ENCODE measurements at places on chromosomes 13 and 19. TPM values are rescaled to one million over a fixed set of nuclear protein-coding genes. Genes with fewer than 3 reads are reported as not detected.

DNA sequence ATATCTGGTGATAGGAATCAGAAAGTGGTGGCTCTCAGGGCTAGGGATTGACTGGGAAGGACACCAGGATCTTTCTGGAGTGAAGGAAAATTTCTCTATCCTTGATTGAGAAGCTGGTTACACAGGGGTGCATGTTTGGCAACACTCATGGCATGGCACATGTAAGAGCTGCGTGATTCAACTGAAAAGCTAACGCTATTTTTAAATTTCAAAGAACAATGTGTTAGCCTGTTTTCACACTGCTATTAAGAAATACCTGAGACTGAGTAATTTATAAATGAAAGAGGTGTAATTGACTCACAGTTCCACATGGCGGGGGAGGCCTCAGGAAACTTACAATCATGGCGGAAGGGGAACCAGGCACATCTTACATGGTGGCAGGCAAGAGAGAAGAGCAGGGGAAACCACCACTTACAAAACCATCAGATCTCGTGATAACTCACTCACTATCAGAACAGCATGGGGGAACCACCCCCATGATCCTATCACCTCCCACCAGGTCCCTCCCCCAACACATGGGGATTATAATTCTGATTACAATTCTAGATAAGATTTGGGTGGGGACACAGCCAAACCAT is 7.4 kb downstream of the SIGLEC8 start:
- no peak for DNase-seq

- no peak for DNase-seq
Observed at GRCh38 chr19:3618811-3619630, 7.6 kb downstream of the CACTIN start.

The CASP14 gene
- not detected for total RNA-seq

The AP2S1 gene
- total RNA-seq: 149 TPM

- no peak for DNase-seq
Observed at GRCh38 chr19:10431943-10432735, 11.8 kb downstream of the PDE4A start.

- no peak for DNase-seq
Observed at GRCh38 chr19:47020132-47020805, 632 bp downstream of the NPAS1 start.

GRCh38 chr13:63307228-63307627 is 1891.6 kb upstream of the PCDH20 start:
- no peak for DNase-seq

DNA sequence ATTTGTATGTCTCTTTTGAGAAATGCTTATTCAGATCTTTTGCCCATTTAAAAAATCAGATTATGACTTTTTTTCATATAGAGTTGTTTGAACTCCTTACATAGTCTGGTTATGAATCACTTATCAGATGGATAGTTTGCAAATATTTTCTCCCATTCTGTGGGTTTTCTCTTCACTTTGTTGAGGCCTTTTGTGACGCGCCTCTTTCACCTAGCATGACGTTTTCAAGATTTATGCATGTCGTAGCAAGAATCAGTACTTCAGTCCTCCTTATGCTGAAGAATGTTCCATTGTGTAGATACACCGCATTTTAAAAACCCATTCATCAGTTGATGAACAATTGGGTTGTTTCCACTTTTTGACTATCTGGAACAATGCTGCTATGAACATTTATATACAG is 13.4 kb downstream of the PABPC3 start:
- no peak for DNase-seq

The SIGLECL1 gene
- total RNA-seq: not detected

The FUT1 gene
- 8.0 TPM for total RNA-seq

DNA sequence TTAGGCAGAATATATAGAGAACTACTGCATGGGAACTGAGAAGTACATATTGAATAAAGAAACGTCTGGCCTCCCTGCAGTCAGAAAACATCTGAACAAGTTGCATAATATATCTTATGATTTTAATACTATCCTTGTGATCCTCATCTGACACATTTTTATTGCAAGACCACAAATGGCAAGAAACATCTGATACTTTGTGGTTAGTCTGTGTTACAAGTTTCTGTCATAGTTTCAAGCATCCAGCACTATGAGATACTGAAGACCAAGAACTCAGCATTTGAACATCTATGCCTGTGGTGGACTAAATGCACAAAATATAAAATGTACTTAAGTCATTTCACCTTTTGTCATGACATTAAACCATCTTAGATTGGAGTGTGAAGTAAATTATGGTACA is 1175.8 kb upstream of the MIR17HG start:
- no peak for DNase-seq

The PSG1 gene
- total RNA-seq: not detected

The CGB8 gene
- total RNA-seq: not detected

GRCh38 chr19:55667958-55668357 is 7.1 kb upstream of the EPN1 start:
- DNase-seq: no peak

The ZNF829 gene
- total RNA-seq: 2.5 TPM

- no peak for DNase-seq
Observed at GRCh38 chr13:51564671-51565070, 19.6 kb upstream of the WDFY2 start.

DNA sequence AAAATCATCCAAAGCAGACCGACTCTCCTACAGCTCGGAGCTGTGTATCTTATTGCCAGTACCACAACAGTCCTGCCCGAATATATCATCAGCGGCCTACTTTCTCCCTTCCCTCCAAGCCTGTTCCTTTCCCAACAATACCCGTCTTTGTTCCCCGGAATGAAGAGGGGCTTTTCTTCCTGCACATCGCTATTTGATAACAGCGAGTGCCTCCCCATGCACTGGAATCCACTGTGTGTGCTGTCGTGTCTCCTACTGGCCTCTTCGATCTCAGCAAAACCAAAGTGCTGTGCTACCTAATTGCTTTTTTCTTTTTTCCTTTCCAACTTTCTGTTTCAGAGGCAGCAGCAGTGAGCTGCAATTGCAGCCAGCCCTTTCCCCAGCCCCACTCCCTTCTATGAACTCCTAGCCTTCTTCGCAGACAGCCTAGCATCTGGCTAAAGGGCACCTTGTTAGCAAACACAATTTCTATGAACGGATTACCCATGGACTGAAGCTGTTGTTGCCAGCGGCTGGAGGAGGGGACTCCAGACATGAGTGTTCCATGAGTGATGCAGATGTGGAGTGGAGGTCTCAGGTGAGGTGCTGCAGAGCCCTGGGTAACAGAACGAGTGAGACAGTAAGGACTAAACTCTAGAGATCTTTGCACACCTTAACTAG is 43.4 kb downstream of the EFNB2 start:
- no peak for DNase-seq

DNA sequence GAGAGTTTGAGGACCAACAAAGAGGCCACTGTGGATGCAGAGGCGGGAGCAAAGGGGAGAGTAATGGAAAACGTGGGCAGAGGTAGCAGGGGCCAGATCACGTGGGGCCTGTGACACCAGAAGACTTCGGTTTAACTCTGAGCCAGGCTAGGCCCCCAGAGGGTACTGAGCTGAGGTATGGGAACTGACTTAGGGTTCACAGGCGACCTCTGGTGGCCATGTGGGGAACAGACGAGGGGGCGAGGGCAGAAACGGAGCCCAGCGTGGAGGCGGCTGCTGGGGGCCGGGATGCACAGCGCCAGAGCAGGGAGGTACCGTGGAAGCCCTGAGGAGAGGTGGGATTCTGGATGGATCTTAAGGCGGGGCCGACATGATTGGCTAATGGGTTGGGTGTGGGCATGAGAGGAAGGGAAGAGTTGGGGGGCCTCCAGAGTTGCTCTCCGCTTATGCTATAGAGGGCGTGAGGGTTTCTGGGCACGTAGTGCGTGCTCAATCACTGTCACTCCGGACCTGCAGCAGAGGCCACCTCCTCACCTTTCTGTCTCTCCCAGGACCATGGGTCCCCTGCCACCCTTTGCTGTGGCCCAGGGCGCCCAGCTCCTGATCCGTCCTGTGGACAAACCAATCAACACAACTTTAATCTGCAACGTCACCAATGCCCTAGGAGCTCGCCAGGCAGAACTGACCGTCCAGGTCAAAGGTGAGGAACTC is 13.7 kb downstream of the PVR start:
- no peak for DNase-seq

The KASH5 gene
- total RNA-seq: not detected

The FUT2 gene
- not detected for total RNA-seq

The C13orf42 gene
- not detected for total RNA-seq

- no peak for DNase-seq
Observed at GRCh38 chr13:27423333-27423732, 1.1 kb upstream of the GTF3A start.

DNA sequence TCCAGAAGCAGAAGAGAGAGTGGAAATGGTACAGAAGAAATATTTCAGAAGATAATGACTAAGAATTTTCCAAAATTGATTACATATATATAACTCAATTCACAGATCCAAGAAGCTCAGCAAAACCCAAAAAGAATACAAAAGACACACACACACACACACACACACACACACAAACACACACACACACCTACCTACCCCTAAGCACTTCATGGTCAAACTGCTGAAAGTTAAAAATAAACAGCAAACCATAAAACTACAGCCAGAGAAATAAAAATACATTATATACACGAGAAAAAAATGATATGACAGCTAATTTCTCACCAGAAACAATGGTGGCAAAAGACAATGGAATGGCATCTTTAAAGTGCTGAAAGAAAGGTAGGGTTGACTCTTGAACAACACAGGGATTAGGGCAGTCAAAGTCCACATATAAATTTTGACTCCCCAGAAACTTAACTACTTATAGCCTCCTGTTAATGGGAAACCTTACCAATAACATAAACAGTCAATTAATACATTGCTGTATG is 49.2 kb downstream of the DIAPH3 start:
- no peak for DNase-seq

DNA sequence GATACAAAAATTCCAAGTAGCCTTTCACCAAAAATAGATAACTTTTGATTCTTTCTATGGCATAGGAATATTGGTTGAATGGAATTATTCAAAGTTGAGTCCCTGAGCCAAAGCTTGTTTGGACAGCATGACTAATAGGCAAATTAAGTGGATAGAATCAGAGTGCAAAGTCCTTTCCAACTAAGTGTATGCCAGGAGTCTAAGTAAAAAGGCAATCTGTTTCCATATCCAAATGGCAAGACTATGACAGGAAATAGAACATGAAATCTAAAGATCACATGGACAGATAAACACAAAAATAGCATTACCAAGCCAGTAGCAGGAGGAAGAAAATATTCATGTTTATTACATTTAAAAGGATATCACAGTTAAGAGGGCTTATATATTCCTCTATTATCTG is 804.6 kb downstream of the SLITRK6 start:
- no peak for DNase-seq

GRCh38 chr13:42976066-42976465 is 16.0 kb downstream of the EPSTI1 start:
- no peak for DNase-seq

The ERICH4 gene
- not detected for total RNA-seq

DNA sequence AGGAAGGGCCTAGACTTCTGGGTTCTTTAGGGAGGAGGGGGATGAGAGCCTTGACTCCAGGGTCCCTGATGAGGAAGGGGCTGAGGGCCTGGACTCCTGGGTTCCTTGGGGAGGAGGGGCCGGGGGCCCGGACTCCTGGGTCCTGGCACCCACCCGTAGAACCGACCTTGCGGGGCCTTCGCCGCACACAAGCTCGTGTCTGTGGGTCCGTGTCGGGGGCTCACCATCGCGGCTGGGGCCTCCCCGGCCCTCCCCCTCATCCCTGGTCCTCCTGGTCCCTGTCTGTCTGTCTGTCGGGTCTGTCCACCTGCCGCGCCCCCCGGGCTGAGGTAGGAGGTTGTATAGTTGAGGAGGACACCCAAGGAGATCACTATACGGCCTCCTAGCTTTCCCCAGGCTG is 662 bp upstream of the SPACA6 start:
- no peak for DNase-seq

The KLF1 gene
- not detected for total RNA-seq

DNA sequence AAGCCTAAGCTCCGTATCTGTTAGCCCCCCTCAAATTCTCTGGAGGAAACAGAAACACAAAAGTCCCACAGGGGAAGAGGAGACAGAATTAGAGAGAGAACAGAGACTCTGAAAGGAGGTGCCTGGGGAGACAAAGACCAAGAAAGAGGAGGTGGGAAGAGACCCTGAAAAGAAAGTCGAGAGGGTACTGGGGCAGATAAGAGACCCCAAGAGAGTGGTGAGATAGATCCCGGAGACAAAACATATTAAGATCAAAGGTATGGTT is 915 bp upstream of the GRWD1 start:
- no peak for DNase-seq

DNA sequence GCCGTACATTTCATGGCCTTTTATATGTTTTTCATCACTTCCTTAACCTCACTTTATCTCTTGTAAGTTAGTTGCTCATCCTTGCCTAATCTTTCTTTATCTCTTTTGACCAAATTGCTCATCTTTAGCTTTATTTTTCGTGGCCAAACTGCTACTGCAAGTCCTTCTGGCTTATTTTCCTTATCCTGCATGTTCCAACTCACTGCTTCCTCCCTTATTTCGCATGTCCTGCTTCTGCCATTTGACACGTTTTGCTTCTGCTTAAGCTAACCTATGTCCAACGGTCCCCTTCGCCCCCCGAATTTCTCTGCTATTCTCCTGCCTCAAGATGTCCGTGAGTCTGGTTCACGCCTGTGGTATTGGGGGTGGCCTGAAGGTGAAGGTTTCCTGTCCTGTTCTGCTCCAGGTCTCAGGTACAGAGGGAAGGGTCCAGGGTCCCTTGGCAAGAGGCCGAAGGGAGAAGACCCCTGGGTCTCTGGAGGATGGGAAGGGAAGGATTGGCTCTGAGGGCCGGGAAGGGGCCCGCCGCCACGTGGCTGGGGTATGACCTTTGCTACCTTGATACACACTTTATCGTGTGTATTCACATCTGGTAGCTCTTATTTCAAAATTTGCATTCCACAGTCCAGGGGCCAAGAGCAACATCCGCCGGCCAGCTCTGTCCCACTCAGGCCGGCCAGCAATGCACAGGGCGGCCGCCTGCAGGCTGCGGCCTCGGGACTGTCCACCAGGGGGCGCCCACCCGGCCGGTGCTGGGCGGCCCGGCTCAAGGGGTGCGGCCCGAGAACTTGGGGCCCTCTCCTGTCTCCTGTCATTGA is 2.9 kb upstream of the C19orf85 start:
- no peak for DNase-seq

GRCh38 chr13:35393886-35394285 is 82.6 kb downstream of the MAB21L1 start:
- peak; percentile 22 for DNase-seq

The SLC1A5 gene
- total RNA-seq: 54.9 TPM

- no peak for DNase-seq
Observed at GRCh38 chr13:102779436-102780159, 6.0 kb upstream of the TEX30 start.

DNA sequence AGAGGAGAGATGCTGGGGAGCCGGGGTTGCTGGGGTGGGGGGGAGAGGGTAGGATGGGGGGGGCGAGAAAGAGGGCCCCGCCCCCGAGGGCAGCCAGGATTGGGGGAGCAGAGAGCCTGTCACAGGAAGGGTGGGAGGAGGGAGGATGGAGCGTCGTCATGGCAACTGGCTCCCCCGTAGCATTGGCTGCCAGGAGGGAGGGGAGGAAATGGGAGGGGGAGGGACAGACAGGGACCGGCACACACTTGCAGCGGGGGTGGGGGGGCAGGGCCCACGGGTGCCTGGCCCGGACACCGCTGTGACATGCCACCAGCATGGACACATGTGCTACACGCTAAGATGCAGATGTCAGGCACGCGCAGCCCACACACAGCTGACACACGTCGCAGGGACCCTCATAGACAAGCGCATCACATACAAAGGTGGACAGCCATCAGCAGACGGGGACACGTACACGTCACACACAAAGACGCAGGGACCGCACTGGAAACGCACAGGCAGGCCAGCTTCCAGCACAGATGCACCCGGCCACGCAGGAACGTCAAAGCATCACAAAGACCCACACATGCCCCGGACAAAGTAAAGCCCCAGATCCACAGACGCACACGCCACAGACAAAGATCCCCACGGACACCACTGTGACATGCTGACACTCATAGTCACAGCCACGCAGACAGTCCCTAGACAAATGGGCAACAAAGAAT is at the start of gene LMTK3:
Gene LMTK3 (minus strand): TSS at position 36 of the 704 bp plus-strand sequence. CDS start 259 bp downstream, outside the sequence.
- DNase-seq: no peak
